ENCODE measurements at places on chromosomes 2 and 18.

- DNase-seq: no peak
Observed at GRCh38 chr18:46461993-46462392, 195.0 kb downstream of the LOXHD1 start.

- DNase-seq: no peak
Observed at GRCh38 chr2:241325257-241325656, 9.5 kb downstream of the SEPTIN2 start.

DNA sequence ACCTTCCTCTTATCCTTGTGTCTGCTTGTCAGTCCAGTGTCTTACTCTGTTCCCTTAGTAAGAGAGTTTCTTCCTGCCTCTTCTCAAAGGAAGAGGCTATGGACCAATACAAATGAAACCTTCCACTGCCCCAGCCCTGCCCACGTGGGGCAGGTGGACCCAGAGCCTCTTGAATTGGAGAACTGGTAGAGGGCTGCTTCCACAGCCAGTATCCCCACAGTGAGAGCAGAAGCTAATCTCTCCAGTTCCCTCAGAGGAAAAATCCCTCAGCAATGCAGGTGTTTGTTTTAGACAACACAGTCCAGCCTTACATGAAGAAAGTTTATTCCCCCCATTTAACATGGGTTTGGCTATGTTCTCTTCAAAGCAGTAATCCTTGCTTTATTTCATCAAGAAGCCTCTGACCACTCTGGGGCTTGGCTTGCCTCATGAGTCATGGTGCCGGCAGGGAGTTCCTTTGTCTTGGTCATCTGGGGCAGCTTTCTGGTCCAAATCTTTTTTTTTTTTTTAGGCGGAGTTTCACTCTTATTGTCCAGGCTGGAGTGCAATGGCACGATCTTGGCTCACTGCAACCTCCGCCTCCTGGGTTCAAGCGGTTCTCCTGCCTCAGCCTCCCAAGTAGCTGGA, 6.5 kb upstream of the CYBRD1 start:
- no peak for DNase-seq

- DNase-seq: no peak
Observed at GRCh38 chr2:183967756-183968155, 630.6 kb upstream of the ZNF804A start.

DNA sequence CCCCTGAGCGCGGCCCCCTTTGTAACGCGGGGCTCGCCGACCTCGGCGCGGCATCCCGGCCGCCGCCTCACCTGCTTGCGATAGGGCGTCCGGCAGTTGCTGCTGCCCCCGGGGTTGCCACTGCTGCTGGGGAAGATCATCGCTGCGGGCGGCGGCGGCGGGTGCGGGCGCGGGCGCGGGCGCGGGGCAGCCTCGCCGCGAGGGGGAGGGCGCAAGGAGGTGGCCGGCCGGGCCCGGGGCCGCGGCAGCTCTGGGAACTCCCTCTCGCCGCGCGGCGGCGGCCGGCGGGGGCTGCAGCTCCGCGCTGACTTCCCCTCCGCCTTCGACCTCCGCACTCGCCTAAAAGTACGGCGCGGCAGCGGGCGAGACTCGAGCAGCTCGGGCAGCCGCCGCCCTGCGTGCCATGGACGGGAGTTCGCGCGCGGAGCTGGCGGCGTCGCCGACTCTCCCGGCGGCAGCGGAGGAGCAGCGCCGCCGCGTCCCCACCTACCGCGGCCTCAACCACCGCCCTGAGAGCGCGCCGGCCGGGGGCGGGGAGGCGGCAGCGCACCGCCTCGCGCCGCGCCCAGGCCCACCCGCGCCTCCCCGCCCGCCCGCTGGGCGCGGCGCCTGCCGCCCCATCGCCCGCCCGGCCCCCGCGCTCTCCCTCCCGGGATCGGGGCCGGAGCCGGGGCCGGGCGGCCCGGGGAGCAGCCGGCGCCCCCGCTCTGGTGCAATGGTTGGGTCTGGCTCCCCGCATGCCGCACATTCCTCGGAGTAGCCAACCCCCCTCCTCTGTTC, 86.0 kb downstream of the RBMS1 start:
- DNase-seq: peak; percentile 28

DNA sequence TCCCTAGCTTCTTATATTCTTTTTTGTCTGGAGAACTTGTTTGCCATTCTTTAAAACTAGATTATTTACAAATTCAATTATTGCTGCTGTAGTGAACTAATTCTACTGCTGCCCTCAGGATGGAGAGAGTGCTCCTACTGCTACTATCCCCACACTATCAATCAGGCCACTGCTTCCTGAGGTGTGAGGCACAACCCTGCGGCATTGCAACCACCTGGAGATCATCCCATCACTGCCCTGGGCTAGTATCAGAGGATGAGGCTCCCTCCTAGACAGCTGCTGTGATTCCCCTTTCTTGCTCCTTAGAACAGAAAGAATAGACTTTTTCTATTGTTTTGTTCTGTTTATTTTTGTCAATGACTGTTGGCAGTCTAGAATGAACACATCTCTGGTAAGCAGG, 146.6 kb downstream of the CDH19 start:
- no peak for DNase-seq

- DNase-seq: no peak
Observed at GRCh38 chr2:208099682-208100470, 24.4 kb downstream of the CRYGD start.

DNA sequence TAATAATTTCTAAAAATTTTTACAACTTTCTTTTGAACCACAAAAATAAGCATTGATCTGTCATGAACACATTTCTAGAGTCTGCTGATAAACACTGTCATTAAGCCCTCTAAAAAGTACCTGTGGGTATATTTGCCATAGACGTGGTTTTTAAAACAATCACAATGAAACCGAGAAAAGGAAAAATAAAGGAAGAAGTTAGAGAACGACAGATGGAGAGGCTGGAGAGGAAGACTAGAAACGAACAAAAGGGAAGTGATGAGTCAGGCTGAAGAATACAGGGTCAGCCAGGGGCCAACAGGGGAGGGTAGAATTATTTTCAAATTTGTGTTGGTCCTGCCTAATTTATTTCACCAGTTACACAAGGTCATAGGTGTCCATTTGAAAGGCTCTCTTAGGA, 62.0 kb downstream of the MYL12B start:
- DNase-seq: no peak

- DNase-seq: no peak
Observed at GRCh38 chr18:8744656-8745055, 39.3 kb downstream of the MTCL1 start.

GRCh38 chr2:209411718-209412117, 12.1 kb upstream of the MAP2 start:
- DNase-seq: no peak

DNA sequence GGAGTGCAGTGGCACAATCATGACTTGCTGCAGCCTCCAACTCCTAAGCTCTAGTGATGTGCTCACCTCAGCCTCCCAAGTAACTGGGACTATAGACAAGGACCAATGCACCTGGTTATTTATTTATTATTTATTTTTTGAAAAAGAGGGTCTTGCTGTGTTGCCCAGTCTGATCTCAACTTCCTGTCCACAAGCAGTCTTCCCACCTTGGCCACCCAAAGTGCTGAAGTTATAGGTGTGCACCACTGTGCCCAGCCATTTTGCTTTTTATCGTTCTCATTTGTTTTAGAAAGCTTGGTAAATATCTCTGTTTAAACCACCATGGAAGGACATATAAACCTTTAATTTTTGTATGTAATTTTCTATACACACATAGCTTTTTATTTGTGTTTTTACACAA, 74.2 kb downstream of the SMCHD1 start:
- DNase-seq: no peak

DNA sequence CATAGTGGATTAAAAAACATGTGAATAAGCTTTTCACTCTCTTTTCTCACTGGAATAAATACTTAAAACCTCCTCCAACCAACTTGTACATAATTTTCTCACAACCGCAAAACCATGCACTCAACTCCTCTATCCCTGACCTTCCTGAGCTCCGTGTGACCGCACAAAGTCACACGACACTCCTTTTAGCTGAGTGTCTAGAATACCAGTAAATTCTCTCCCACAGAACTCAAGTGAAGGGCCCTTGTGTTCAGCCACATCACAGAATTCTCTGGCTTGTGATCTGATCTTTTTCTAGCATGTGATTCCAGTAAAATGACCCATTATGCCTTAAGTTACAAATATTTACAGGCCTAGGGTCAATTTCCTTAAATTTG, 91.2 kb upstream of the ARL4C start:
- no peak for DNase-seq

GRCh38 chr18:44945888-44946401, 265.3 kb downstream of the SETBP1 start:
- DNase-seq: no peak

- DNase-seq: no peak
Observed at GRCh38 chr2:24766609-24767008, 26.6 kb downstream of the PTRHD1 start.

- DNase-seq: no peak
Observed at GRCh38 chr2:172373076-172373475, 54.3 kb upstream of the ITGA6 start.

GRCh38 chr18:48193521-48194492, 215.4 kb downstream of the ZBTB7C start:
- DNase-seq: no peak

DNA sequence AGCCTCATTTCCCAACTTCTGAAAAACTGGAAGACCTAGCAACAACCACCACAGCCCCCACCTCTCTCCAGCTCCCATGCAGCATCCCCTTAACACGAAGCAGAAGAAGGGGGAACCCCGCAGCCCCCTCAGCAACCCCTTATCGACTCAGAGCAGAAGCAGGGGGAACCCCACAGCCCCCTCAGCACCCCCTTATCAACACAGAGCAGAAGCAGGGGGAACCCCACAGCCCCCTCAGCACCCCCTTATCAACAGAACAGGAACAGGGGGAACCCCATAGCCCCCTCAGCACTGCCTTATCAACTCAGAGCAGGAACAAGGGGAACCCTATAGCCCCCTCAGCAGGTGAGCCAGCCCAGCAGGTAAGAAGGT, 6.7 kb downstream of the SLC66A2 start:
- no peak for DNase-seq

All from left colon (tissue), 2 donors.